ENCODE measurements at places on chromosomes 16 and 17.
A peak's percentile ranks its signal among the peaks of the same experiment; 100 is the strongest.

GRCh38 chr17:66889480-66890230 lies 54.7 kb downstream of the CACNG5 start:
- H3K27me3 ChIP-seq: peaks cover 10% of the 10 kb centered on the region
- no peak overlapping the region for H3K27ac ChIP-seq
- no peaks in the 10 kb centered on the region for H3K4me1 ChIP-seq
- H3K36me3 ChIP-seq: no peaks in the 10 kb centered on the region
- H3K4me3 ChIP-seq: no peak overlapping the region

- no peak overlapping the region for H3K4me3 ChIP-seq
- H3K27me3 ChIP-seq: peaks cover 4% of the 10 kb centered on the region
- no peak for DNase-seq
- no peak overlapping the region for H3K27ac ChIP-seq
- no peaks in the 10 kb centered on the region for H3K36me3 ChIP-seq
- H3K4me1 ChIP-seq: peaks cover 17% of the 10 kb centered on the region
Observed at GRCh38 chr16:69182730-69183416, 4.1 kb upstream of the SNTB2 start.

DNA sequence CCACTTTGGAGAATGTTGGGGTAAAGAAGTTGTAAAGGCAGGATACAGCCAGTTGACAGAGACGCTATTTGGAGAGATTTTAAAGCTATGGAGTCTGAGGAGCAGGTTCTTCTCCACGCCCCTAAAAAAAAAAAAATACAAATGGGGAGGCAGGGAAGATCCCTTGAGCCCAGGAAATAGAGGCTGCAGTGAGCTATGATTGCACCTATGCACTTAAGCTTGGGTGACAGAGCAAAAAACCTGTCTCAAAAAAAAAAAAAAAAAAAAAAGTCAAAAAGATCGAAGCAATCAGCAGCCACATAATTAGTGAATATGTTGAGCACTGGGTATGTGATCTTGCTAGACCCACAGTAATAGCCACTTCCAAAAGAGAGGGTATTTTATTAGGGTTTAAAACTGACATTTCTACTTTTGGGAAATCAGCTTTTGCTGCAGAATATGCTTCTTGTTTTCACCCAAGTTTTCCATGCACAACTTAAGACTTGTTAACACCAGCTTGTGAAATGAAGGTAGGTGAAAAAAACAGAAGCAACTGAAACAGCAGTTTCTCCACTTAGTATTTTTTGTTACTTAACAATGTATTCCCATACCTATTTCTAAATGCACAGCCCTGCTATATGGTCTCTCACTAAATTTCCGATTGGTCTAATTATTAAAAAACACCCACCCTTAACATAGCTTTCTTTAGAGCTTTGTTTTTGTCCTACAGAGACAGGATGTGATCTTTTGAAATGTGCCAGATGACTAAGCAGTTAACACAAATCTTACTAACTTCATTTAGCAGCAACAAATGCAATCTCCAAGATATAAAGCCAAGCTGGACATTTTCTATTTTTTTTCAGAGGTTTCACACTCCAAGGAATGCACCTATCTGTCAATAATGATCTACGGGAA lies 2.5 kb upstream of the ARL6IP1 start:
- peaks cover 8% of the 10 kb centered on the region for H3K27me3 ChIP-seq
- peaks cover 56% of the 10 kb centered on the region for H3K4me1 ChIP-seq
- H3K4me3 ChIP-seq: peak overlapping the region; percentile 7

- H3K27me3 ChIP-seq: peaks cover 4% of the 10 kb centered on the region
- H3K27ac ChIP-seq: no peak overlapping the region
- DNase-seq: no peak
- H3K4me1 ChIP-seq: peaks cover 32% of the 10 kb centered on the region
- H3K4me3 ChIP-seq: no peak overlapping the region
Observed at GRCh38 chr17:80151333-80151732, 4.4 kb upstream of the EIF4A3 start.

DNA sequence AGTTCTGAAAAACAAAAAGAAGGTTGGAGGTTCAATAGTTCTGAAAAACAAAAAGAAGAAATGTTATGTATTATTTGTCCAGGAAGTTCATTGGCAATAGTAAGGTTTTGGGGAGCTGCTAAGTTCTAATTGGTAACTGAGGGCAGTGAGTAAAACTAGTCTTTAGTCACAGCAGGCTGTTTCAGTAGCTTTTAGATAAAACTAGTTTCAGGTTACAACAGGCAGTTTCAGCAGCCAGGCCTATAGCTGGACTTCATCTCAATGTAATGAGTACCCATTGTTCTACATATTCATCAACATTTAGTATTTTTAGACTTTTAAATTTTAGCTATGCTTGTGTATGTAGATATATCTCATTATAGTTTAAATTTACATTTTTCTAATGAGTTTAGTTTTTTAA lies 639.3 kb downstream of the TOX3 start:
- DNase-seq: no peak
- no peaks in the 10 kb centered on the region for H3K27me3 ChIP-seq
- no peak overlapping the region for H3K4me3 ChIP-seq
- no peaks in the 10 kb centered on the region for H3K36me3 ChIP-seq
- H3K27ac ChIP-seq: no peak overlapping the region
